ENCODE measurements at places on chromosomes 12 and 14.

DNA sequence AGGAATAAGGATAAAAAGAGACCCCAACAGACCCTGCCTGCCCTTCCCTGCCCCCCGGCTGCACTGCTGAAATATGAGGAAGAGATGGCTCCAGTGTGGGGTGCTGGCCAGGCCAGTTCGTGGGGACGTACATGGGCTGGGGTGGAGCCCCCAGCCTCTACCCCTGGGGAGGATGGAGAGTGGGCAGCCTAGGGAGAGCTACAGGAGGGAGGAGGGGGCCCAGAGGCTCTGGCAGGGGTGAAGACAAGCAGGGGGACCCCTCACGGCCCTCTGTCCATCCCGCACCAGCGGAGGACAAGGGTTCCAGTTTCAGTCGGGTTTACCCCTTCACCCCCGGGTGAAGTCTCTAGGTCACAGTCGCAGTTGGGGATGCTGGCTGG, 11.0 kb upstream of the RPLP0 start:
- no peak for DNase-seq

- no peak for DNase-seq
Measured at GRCh38 chr14:96803958-96804357, 6.8 kb downstream of the VRK1 start.

- no peak for DNase-seq
Measured at GRCh38 chr14:54136894-54137613, 180.4 kb upstream of the BMP4 start.

DNA sequence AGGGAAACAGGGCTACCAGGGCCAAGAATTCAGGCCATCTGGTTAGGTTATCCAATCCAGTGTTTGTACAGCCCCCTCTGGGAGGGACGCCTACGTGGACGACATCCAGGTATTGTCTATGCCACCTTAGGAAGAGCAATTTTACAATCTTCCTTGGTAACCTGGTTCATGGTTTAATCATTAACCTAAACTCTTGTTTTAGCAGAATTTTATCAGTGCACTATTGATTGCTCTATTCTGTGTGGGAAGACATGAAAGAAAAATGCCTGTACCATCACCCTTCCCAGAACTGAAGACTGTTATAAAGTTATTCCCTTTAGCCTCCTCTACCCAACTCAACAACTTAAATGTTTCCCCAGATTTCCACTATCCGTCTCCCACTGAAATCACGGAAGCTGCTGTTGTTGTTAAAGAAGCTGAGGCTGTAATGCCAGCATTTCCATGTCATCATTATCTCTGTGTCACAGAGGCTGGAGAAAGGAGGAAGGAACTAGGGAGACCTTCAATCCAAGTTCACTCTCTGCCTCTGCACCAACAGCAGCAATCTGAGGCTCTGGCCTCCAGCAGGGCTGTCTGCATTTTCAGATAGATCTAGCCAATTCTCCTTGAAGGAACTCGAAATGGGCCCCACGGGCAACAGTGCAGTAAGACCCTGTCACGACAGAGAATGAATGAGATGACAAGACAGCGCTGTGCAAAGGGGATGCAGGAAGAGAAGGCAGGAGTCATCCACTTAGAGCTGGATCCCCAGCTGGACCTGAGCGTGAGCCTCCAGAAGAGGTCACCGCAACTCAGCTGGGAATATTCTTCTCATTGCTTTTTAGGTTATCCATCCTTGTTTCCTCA, 183.4 kb upstream of the GZMB start:
- no peak for DNase-seq

GRCh38 chr14:75401361-75401760, 26.5 kb upstream of the JDP2 start:
- DNase-seq, result no peak

GRCh38 chr12:49539406-49540228, 787 bp downstream of the KCNH3 start:
- DNase-seq, result no peak

All from activated naive CD8-positive, alpha-beta T cell treated with anti-CD3 and anti-CD28 coated beads, Interleukin-2, amount 10 ng/mL, durations not matched to agents 7 days and 5 days (primary cell).